ENCODE measurements at places on chromosomes 7 and 10.

GRCh38 chr7:32506266-32507054 lies 11.2 kb downstream of the AVL9 start:
- DNase-seq, result no peak

- DNase-seq, result no peak
Observed at GRCh38 chr7:138023618-138024342, 21.9 kb upstream of the CREB3L2 start.

- DNase-seq, result no peak
Observed at GRCh38 chr7:151012911-151013347, 11.4 kb downstream of the ATG9B start.

DNA sequence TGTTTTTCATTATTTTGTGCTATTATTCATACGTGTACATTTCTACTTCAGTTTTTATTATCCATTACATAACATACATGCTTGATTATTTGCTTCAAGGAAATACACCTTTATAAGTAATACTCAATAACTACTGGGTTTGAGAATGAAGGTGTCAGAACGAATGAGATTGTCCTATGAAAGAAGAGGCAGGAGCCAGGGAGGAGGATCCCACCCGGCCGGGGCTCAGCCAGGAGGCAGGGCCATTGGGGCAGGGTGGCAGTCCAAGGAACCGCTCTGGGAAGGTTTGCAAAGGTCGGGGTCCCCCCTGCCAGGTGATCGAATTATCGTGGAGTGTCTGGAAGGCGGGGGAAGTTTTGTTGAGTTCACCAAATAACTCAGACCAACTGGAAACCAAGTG lies 9.1 kb downstream of the TRIM56 start:
- no peak for DNase-seq

GRCh38 chr10:24947304-24948097 lies 4.9 kb downstream of the PRTFDC1 start:
- DNase-seq, result no peak

DNA sequence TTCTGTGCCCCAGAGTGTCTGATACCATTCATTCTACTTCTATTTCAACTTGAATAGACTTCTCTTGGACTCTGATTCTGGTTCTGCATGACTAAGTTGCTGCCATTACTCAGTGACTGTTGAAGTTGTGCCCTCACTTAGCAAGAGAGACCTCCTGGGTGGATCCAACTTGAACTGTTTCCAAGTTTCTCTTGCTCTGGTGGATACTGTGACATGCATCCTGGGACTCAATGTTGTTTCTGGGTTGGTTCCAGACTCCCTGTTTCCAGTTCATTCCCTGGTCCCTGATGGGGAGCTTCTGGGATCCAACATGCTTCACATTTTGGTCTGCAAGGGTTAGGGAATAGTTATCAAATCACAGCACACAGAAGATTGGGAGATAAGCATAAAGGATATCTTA lies 26.2 kb upstream of the PRPF18 start:
- DNase-seq, result no peak

DNA sequence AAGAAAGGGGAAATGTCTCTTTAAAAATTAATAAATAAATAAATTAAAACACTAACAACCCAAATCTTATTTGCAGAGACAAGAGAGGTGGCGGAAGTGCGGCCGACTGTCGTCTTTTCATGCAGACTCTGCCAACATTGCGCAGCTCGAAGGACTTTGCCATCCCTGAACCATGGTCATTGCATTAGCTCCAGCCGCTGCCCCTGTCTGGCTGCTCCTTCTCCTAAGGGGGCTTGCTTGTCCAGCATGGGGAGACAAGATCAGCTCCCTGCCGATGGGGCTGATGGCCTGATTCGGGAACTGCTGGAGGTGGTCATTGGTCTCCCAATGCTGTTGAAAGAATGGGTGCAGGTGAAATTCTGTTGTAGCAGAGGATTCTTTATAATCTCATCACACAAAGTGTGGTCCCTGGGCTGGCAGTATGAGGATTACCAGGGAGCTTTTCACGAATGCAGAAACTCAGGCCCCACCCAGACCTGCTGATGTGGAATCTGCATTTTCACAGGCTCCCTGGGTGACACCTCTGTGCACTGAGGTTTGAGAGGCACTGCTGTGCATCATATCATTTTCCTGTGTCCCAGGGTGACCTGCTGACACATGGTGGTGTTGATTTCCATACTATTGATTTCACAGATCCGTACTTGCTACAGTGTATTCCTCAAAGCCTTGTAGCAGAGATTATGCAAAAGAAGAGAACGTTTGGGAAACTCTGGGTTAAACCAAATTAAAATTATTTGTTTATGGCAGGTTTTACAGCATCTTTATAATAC lies 172.4 kb upstream of the ZMIZ1 start:
- DNase-seq, result no peak

GRCh38 chr7:6615723-6616555 lies 529 bp downstream of the ZNF853 start:
- no peak for DNase-seq

DNA sequence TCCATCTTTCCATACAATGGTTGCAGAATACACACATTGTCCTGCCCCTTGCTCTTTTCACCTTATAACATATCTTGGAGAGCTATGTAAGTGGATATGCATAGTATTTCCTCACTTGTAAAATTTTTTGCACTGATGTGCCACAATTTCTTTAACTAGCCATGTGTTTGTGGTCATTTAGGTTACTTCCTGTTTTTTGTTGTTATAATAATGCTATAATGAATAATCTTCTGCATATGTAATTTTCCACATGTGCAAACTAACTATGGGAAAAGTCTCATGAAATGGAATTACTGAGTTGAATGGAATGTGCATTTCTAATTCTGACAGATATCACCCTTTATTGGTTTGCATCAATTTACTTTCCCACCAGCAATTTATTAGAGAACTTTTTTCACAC lies 2.8 kb downstream of the TAS2R41 start:
- DNase-seq, result no peak

DNA sequence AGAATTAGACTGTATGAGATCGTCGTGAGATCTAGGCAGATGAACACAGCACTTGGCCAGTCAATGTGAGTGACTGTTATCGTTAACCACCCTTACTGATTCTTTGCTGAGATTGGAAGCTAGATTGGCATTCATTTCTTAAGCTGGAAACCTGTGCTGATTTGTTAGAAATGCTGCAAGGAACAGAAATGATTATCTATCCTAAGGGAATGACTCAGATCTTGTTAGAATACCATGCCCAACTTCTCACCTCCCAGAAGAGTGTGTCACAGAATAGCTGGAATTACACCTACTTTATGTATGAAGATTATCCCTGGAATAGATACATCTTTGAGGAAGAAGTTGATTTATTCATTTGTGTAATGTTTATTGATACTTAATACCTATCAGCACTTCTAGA lies 275.2 kb downstream of the AUTS2 start:
- no peak for DNase-seq

DNA sequence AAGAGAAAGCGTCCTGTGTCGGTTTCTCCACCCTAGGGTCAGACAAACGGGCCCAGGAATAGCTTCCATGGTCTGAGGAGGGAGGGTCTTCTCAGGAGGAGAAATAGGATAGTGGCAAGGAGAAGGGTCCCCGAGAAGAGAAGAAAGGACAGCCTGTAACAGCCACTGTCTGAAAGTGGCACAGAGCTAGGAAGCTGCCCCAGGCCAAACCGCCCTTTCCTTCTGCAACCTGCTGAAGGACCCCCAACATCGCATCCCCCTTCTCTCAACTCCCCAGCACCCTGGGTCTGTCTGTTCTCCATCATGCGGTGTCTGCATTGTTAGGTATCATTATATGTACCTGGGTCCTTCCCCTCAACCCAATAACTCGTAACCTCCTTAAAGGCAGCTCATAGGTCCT lies 47.1 kb downstream of the COL17A1 start:
- DNase-seq, result no peak

DNA sequence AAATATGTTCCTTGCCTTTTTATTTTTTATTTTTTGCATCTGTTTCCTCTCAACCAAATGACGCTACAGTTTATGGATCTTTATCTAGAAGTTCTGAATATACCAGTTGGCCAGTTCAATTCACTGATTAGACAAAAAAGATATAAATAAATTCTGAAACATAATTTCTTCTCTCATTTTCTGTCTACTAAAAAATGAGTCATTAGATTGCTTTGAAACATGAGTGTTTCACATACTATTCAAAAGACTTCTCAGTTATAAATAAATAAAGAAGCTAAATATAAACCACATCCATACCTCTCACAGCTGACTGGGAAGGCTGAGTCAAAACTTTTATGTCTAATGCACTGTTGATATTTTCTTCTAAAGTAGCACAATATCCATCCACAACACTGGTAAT lies 97.6 kb upstream of the GPR22 start:
- no peak for DNase-seq

DNA sequence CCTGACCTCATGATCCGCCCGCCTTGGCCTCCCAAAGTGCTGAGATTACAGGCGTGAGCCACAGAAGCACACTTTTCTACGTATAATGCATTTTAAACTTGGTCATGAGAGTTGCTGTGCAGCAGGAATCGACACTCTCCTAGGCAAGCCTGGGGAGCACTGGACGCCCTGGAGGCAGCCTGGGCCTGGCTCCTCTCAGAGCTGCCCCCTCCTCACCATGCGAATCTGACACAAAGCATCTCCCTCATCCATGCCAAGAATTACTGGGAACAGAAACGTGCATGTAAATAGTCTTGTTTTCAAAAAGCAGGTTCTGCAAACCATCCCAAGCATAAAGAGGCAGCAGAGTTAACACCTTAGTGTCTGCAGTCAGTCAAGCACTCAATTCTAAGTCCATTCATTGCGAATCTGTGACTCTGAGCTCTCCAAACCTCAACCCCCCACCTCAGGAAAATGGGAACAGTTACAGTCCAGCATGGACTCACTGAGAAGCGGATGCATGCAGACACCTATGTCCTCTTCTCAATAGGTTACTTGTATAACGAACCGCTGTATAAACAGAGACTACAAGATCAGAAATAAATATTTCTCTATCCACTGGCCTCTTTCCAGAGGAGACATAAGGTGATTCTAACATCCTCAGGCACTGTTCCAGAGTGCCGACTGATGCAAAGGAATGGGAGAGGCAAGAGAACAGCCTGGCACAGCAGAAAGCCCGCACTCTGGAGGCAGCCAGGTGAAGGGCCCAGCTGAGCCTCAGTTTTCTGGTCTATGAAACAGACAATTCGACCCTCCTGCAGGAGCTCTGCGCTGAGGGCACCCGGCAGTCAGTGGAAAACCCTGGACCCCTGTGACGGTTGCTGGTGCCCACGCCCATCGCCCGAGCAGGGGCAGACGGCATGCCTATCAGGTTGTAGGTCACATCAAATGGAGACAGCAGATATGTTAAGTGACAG lies 68.9 kb downstream of the MAD1L1 start:
- DNase-seq, result no peak

DNA sequence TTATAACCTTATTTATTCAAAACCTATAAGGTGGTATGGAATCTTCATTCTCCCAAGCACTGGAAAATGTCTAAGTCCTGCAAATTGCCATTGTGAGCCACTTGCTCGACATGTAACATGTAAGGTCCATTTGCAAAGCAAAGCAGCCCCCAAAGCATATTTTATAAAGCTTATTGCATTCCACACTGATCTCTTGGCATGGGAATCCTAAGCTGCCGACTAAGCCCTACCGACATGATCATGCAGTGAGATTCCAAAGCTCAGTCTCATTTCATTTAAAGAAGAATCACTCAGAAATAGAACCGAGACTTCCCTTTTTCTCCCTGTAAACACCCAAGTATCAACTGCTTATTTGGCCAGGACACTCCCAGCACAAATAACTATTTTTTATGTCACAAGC lies 333.4 kb upstream of the MYO3A start:
- DNase-seq, result no peak
